Glutamatergic neuron (in vitro differentiated cells): ENCODE measurements at places on chromosomes 16 and 17.

DNA sequence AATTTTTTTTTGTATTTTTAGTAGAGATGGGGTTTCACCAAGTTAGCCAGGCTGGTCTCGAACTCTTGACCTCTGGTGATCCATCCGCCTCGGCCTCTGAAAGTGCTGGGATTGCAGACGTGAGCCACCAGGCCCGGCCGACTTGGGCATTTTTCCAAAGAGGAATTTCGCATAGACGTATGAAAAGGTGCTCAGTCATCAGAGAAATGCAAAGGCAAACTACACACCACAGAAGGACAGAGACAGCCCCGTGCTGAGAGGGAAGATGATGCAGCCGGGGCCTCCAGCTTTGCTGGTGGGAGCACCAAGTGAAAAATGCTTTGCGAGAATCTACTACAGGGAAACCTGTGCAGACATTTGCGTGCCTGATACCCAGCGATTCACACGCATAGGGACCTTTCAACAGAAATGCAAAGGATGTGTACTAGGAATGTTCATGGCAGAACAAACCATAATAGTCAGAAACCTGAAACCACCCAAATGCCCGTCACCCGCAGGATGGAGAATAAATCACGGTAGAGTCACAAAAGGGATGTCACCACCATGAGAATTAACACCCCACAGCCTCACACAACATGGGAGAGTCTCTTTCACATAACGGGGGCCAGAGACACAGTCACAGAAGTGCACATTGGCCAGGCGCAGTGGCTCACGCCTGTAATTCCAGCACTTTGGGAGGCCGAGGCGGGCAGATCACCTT is 5.2 kb downstream of the RAB40B start:
- no peak for DNase-seq

GRCh38 chr17:80760511-80760911 is 215.9 kb downstream of the RPTOR start:
- DNase-seq = no peak

GRCh38 chr17:68290268-68290954 is 516 bp downstream of the SLC16A6 start:
- DNase-seq = peak; percentile 34

- no peak for DNase-seq
Observed at GRCh38 chr16:29920288-29921033, 5.6 kb downstream of the KCTD13 start.

GRCh38 chr16:53953336-53953735 is 249.4 kb downstream of the FTO start:
- no peak for DNase-seq

- no peak for DNase-seq
Observed at GRCh38 chr16:263944-264343, 11.8 kb downstream of the RGS11 start.

DNA sequence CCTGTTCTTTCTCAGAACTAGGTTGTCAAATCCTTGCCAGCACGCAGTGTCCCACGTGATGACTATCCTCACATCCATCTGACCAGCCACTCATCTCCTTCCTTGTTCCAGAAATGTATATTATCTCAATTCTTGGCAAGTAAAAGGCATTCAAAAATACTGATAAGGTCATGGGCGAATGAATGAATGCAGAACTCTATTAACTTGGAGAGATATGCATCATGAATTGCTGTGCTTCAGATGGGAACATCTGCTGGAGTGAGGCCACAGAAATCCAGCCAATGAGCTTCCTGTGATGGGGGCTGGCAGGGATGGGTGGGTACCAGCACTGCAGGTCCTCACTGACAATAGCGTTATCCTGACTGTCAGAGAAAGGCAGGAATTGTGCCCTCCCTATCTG is 19.0 kb downstream of the FAHD1 start:
- no peak for DNase-seq

DNA sequence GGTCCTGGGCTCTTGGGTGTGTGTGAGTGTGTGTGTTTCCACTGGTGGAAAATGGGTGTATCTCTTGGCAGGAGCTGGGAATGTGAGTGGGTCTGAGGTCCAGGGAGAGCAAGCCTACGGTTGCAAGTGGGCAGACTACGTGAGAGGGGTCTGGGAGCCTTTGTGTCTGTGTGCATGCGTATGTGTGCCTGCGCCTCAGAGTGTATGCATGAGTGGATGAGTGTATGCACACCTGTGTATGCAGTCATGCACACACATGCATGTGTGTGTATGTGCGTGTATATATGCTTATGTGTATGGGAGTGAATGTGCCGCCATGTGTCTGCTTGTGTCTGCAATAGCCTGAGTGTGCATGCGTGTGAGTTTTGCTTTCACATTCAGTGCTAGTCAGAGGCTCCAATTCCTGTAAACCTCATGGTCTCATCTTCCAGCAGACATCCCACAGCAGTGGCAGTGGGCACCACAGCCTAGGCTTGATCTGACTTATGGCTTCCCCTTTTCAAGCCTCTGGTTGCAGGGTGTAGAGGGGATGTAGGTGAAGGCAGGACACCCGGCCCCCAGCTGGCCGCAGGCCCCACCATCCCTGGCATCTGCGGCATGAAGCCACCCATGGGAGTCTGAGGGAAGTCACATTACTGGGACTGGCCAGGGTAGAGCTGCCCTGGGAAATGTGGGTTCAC is 19.7 kb upstream of the RMI2 start:
- no peak for DNase-seq

GRCh38 chr17:64327201-64327930 is 63.3 kb downstream of the PECAM1 start:
- DNase-seq = no peak

DNA sequence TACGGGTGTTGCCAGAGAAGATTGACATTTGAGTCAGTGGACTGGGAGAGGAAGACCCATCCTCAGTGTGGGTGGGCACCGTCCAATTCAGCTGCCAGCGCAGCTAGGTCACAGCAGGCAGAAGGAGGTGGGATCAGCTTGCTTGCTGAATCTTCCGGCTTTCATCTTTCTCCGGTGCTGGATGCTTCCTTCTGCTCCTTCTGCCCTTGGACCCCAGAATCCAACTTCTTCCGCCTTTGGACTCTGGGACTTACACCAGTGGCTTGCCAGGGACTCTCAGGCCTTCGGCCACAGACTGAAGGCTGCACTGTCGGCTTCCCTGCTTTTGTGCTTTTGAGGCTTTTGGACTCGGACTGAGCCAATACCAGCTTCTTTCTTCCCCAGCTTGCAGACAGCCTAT is 46.1 kb upstream of the RPL38 start:
- no peak for DNase-seq

- DNase-seq = no peak
Observed at GRCh38 chr17:63774969-63775265, 947 bp downstream of the DDX42 start.

DNA sequence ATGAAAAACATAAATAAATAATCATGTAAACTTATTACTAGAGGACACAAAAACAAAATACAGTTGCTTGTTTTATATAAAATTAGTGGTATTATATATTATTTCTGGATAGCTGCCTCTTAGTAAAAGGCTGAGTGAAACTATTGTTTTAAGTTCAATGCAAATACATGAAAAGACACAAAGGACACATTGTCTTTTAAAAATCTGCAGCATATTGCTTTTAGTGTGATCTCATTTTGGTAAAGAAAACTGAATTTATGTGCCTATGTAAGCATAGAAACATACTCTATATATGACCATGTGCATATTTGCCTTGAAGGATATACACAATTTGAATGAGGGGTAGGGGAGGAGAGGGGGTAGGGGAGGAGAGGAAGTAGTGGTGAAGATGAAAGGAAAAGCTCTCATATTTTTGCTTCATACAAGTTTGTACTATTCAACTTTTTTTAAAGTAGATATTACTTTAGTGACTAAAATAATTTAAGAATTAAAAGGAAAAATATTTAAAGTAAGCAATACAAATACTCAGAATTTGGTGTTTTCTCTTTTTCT is 5.8 kb downstream of the ABCA10 start:
- no peak for DNase-seq

DNA sequence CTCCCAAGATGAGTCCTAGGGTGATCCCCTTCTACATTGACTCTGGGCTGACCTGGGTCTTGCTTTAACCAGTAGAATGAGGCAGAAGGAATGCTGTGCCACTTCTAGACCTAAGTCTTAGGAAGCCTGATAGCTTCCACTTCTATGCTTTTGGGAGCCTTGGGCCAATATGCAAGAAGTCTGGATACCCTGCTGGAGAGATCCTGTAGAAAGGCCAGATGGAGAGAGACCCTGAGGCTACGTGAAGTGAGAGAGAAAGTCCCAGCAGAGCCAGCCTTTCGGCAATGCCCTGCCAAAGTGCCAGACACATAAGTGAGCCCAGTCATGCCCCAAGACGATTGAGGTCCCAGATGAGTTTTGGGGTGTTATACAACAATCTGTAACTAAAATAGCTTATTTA is 1.7 kb downstream of the KRT222 start:
- DNase-seq = no peak

DNA sequence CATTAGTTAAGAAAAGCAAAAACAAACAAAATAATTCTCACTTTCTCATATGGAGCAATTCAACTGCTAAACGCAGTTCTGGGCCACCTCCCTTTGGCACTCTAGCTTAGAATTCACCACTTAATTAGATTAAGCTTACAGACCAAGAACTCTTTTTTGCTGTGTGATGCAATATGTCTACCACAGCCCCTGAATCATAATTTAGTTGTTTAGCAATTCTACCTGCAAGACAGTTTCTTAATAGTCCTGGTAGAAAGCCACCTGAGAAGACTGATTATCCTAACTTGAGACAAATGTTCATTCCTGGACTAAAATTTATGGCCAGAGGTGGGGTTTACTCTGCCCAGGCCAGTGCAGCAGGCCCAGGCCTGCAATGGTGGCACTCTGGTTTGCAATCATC is 205.9 kb downstream of the HS3ST3A1 start:
- no peak for DNase-seq

GRCh38 chr17:28124962-28125361 is 82.5 kb downstream of the NLK start:
- DNase-seq = no peak

DNA sequence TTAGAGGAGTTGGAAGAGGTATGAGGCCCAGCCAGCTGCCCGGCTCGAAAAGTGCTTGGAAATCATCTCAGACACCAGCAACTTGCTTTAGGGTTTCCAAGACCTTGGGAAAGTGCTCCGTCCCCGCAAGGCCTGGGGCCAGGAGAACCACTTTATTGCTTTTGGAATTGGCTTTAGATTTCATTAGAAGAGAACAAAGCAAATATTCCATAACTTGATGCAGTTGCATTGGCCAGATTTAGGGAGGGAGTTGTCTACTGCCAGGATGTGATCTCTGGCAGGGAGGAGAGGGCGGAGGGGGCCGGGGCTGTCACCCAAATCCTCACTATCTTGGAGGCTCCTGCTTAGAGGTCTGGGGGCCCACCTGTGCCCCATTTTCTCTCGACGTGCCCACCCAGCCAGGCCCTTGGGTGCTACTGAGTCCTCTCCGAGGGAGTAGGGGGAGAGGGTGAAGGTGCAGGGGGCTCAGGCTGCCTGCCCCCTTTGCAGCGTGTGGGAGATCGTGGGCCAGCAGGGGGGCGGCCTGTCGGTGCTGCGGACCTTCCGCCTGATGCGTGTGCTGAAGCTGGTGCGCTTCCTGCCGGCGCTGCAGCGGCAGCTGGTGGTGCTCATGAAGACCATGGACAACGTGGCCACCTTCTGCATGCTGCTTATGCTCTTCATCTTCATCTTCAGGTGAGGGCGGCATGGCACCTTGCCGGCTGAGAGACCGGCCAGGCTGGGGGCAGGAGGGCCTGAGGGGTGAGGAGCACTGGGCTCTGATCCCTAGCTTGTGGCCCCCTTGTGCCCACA is 30.6 kb downstream of the CACNA1G start:
- DNase-seq = no peak

- peak; percentile 38 for DNase-seq
Observed at GRCh38 chr16:56191835-56192634, 746 bp downstream of the GNAO1 start.

DNA sequence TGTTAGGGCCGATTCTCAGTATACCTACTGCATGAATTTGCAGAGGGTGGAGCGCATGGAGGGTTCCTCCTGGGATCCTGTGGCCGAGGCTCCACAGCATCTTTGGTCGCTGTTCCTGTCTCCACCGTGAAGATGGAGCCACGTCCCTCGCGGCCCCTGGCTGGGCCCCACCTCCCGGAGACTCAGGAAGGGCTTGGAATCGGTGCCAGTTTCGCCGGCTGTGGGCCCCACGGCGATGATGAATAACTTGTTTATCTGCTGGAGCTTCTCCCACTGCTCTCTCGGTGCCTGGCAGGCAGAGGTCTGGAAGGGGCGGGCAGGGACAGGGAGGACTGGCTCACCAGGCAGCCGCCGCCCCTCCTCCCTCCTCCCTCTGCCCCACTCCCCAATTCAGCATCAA is 8.1 kb downstream of the SLC5A11 start:
- DNase-seq = no peak

DNA sequence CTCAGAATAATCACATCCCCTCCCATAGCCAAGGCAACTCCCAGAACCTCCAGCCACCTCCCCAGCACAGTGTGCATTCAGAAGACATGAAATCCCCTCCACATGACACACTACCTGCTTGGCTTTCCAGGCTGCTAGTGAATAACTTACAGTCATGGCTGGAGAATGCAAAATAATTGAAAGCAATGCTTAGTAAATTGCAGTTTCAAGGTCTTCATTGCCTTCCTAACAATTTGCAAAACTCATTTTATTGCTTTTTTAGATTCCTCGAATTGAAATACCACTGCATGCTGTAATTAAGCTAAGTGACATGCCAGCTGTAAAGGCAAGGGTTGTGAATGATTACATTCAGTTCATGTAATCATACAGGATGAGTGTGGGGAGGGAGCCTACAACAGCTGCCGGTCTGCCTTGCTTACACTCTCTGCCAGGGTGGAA is 29.0 kb upstream of the HOXB13 start:
- DNase-seq = no peak

- DNase-seq = peak; percentile 10
Observed at GRCh38 chr17:40312131-40312731, 3.3 kb downstream of the RARA start.

- DNase-seq = no peak
Observed at GRCh38 chr16:51766739-51767138, 615.7 kb upstream of the SALL1 start.

DNA sequence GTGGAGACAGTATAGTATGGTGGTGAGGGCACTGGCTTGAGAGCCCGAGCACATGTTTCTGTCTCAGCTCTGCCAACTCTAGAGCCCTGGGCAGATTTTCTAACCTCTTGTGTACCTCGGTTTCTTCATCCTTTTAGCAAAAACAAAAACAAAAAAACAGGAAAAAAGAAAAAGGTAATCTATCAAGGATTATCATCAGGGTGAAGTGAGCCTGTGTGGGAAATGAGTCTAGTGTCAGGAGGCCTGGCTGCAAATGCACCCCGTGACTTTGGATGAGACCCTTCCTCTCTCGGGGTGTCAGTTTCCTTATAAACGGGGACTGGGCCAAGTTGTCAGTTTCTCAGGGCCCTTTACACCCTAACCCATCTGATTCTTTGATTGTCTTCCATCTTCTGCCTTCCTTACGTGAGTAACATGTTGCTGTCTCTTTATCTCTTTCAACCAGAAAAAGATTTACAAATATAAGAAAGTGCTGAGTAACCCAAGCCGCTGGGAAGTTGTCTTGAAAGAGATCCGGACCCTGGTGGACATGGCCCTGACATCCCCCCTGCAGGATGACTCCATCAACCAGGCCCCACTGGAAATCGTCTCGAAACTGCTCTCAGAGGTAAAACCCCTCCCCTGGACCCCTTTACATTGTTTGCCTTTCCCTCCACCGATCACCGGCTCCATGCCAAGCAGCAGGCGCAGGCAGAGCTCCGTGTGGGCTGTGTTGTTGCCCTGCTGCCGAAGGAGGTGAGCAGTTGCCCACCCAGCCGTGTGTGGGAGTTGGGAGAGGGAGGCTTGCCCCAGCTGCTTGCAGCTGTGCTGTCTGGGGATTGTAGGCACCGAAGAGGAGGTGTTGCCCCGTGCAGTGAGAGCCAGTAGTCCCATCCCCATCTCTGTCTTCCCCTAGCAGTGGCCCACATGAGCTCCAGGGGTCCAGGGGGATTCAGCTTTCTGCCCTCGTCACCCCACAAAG is 127.1 kb upstream of the PLCG2 start:
- no peak for DNase-seq
